Suprapubic skin (tissue), 4 donors: ENCODE measurements at places on chromosomes 1 and 21.

DNA sequence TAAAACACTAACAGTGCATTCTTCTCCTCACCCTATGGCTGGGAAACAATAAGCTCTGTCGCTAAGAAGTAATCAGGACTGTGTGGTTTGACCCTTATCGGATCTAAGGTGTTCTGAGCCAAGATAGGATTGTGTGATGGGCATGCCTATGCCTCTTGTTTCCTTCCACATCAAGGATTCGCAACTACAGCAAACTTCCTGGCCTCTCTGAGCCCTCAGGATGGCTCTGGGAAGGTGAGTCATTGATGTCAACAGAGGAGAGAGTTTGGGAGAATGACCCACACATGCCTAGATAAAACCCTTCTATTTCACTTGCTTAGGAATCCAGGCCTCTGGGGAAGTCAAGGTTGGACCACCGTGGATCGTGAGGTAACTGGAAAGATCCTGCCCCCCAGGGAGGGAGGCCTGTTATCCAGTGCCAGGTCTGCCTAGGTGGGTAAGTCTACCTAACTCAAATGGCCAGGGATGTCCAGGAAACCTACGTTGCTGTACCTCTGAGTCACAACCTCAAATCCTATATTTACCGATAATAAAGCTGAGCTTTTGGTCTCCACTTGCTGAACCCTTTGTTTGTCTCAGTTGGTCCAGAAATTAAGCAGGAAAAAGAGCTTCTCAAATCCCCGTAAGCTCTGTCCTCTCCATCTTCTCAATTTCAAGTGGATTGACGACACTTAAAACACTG lies 27.4 kb downstream of the TIAM1 start:
- no peak for DNase-seq

DNA sequence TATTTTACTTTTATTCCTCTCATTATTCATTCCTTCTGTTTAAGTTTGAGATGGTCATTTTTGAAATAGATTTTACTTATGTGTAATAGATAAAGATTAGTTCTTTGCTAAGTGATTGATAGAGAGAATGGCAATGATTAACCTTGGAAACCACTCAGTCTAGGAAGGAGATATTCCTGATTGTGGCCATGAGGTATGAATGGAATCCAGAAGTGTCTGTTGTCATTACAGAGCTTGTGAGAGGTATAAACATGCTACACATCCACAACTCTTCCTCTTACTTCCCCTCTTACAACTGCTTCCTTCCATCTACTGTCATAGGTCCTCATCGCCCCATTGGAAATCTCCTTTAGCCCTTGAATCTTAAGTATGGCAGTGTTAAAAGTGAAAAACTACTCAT lies 988.8 kb upstream of the B3GALT2 start:
- DNase-seq = no peak

DNA sequence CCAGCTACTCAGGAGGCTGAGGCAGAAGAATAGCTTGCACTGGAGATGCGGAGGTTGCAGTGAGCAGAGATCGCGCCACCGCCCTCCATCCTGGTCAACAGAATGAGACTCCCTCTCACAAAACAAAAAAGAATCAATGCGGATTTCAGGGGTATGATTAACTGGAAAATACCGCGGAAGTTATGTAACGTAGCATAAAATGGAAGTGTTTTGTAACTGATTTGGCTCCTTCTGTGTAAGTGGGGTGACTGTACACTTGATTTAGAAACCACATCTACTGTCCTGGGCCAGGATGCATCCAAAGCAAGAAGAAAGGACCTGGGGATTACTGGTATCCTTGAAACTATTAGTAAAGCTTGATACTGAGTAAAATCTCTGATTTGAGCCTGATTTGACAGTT lies 3.1 kb upstream of the VAMP4 start:
- DNase-seq = no peak

- DNase-seq = no peak
Measured at GRCh38 chr1:233700338-233700737, 86.4 kb downstream of the KCNK1 start.

DNA sequence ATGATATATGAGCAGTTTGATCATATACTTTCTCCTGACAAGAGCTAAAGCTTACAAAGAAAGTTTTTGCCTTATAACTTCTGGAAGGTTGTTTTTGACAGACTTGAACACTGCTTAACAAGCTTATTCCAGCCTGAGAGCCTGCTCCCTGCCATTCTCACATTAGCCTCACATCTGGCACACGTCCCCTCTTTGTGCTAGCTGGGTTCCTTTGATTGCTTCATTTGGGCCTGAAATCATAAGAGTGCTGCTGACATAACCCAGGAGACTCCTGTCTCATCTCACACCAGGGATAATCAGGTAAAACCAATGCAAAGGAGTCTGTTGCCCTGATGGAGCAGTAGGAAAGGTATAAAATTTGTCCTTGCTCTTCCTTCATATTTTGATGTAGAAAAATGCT lies 1411.7 kb upstream of the B3GALT2 start:
- DNase-seq = no peak

- DNase-seq = no peak
Measured at GRCh38 chr1:177480741-177481305, 310.1 kb downstream of the BRINP2 start.

DNA sequence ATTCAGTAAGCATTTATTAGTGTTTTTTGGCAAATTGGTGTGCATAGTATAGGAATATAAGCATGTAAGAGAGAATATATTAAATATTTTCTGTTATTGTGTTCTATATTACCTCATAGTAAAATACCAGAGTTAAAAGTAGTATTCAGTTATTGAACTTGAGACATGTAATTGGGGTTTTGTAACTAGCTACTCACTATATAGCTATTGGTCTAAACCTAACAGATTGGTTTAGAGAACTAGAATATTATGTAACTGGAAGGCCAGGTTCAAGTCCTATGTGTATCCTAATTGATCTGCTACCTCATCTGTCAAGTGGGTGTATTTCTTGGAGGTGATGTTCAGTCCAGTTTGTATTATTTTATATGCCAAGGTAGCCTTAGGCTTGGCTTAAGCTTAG lies 26.3 kb downstream of the CLIC4 start:
- no peak for DNase-seq

DNA sequence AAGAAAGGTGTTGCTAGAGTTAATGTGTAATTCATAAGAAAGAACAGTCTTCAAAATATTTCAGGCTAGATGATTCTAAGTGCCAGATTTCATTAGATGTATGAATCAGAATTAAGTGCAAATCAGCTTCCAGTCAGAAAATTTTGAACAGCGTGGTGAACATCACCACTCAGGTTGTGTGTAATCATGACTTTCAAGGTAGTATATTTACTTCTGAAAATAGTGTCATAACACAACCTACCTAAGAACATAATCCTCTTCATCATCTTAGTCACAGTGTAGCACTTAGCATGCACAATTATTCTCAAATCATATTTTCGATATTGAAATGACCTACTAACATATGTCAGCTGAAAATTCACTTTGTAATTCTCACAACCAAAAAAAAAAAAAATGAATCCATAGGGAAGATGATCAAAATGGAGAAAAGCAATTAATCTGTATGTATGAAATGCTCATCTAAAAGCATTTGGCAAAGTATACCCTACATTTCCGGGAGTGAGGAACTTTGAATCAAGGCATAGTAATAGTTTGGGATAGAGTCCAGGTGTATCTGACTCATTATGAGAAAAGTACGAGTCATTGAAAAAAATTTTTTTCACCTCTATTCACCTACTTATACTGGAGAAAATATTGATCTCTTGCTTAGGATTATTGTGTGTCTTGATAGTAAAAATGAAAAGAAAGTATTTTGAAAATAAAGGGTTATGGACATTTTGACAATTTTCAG lies 221.8 kb upstream of the CHRM3 start:
- no peak for DNase-seq

DNA sequence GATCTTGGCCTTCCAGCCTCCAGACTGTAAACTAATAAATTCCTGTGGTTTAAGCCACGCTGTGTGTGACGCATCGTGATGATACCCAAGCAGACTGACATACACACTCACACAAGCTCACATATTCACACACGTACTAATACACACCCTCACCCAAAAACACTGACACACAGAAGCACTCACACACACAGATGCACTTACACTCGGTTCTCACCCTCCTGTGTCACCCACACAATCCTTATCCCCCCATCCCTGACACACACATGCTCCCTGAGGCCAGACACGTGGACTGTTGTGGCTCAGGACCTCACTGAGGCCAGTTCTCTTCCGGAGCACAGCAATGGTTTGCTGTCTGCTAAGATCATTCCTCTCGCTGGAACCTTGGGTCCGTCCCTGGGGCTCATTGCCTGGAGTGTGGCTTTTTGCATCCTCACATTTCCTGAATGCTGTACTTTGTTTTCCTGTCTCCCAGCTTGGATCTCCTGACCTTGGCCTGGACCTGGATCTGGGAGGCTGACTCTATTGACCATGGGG lies 76.9 kb upstream of the LYST start:
- DNase-seq = no peak

DNA sequence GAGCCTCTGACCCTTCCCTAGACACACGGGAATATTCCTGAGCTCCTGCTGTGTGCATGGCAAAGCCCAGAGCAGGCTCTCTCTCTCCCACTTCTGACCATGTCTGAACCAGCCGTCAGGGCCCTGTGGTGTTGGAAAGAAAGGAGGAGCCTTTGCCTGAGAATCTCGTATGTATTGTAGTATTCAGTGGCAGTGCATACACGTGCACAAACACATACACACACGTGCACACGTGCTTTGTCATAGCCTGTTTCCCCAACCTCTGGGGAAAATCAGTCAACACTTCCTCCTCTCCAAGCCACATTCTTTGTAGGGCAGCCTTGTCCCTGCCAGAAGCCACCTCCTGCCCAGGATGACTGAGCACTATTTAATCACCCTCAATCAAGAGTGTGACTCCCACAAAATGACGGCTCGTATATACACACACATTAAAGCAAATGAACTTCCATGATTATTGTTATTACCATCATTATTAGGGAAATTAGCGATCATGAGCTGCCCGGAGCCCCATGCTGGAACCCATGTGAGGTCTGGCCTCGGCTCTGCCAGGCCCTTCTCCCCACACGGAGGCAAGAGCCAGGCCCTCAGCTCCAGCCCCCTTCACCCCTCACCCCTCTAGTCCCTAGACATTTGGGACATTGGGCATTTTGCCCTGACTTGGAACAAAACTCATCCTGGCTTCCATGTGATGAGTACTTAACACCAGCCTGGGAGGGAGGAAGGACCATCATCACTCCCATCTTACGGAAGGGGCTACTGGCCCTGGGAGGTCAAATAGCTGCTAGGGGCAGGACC lies 331.9 kb downstream of the NPHP4 start:
- peak; percentile 60 for DNase-seq

GRCh38 chr1:39819091-39819812 lies 30.6 kb upstream of the BMP8B start:
- no peak for DNase-seq

DNA sequence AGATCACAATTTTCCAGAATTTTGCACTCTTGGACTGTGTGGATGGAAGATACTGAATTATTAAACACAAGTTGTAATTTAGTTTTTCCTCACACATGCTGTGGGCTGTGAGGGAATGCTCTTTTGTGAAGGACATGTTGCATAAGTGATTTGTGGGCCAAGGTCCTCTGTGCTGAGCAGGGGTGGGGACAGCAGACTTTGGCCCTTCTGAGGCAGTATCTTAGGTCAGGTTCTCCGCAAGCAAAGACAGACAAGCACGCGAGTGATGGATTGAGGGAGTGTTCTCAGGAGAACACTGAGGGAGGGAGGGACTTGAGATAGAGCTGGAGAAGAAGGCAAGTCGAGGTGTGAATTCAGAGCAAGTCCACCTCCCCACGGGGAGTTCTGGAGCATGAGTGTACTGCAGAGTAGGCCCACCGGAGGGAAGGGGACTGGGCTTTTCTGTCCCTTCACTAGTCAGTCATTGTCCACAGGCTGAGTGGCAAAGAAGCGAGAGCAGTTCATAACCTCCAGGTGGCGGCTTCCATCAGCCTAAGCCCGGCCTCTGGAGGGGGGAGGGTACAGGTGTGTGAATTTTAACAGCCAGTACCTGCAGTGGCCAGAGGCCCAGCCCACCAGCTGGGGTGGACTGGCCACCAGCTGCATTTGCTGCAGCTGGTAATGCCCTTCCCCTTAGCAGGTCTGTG lies 19.1 kb upstream of the CD101 start:
- DNase-seq = no peak

DNA sequence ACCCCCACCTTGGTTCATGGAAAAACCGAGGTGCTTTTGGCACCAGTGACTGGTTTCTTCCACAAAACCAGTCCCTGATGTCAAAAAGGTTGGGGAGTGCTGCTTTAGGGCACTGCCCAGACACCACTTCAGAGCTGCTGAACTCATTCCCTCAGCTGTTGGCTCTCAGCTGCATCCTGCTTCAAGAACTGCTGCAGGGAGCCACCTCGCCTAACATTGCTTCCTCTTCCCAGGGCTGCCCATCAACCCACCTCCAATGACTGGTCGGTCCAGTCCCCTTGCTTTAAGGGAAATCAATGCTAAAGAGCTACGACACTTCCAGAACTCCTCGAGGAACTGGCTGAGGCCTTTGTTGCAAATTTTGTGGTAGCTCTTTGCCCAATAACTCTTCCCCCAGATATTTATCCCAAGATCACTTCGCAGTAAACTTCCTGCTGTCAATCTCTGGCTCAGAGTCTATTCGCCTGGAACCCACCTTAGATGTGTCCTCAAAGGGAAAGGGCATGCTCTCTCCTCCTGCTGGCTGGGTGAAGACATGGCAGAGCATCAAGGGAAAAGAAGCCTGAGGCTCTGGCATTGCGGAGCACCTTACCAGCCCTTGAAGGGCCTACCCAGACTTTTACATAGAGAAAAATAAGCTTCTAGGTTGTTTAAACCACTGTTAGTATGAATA lies 29.0 kb downstream of the C1orf52 start:
- DNase-seq = no peak

DNA sequence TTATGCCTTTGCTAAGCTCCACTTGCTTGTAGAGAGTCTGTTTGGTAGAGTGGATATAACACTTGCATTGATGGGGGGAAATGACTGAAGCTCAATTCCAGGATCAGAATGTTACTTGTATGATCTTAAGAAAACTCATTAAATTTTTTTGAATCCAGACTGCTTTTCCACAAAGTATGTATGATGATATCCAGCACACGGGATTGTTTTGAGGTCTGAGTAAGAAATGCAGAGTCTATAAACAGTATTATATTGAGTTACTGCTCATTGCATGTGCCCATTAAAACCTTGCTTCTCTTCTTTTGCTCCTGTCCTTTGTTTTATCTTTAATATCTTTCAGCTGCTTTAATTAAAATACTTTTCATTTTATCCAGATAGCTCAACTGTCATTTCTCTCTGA lies 570.4 kb upstream of the ZRANB2 start:
- DNase-seq = no peak

DNA sequence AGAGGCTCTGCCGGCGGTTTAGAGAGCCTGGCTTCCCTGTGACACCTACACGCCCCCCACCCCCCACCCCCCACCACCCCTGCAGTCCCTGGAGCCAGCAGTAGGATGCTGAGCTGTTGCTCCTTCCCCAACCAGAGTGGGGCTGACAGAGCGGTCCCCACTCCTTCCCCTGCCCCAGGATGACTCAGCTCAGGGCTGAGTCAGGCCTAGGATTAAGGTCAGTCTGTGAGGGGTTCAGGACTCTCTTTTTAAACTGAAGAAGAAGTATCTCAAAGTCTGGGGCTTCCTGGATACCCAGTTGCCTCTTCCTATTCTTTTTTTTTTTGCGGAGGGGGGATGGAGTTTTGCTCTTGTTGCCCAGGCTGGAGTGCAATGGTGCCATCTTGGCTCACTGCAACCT lies 19.1 kb downstream of the DMBX1 start:
- DNase-seq = no peak

- no peak for DNase-seq
Measured at GRCh38 chr1:244212797-244213475, 161.9 kb downstream of the ZBTB18 start.
